GM23248 (cell line): ENCODE measurements at places on chromosomes 3 and 15. TPM values are rescaled to one million over a fixed set of nuclear protein-coding genes. Genes with fewer than 3 reads are reported as not detected.

- peak; percentile 50 for DNase-seq
Measured at GRCh38 chr3:20401253-20401652, 215.2 kb upstream of the SGO1 start.

DNA sequence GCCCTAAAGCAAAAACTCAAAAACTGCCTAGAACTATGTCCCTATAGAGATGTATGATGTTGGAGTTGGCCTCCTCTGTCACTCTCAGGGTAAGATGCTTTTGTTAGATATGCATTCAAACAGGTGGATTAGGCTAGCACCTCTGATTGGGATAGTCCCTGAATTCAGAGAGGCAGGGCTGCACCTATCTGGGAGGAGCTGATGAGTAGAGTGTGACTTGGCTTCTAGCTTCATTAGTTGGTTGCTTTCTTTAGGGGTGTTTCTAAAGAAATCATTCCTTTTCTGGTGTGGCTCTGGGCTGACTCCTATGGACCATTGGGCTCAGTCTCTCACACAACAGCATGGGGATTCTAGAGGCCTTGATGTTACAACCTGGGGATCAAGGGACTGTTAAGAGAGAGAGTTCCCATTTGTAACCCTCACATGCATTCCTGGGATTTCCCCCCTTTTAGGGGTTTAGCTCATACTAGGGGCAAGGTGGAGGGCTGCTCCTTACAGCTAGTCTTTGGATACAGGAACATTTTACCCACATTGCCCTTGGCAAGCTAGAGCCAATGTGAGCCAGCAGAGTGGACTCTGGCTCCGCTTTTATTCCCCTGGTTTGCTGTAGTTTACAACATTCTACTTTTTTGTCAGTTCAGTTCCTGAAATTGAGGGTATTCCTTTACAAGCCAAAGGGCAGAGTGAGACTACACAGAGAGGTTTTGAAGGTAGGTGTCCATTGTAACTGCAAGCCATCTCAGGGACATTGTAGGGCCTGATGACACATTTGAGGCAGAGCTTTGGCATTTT lies 7.5 kb downstream of the ZNF592 start:
- no peak for DNase-seq

DNA sequence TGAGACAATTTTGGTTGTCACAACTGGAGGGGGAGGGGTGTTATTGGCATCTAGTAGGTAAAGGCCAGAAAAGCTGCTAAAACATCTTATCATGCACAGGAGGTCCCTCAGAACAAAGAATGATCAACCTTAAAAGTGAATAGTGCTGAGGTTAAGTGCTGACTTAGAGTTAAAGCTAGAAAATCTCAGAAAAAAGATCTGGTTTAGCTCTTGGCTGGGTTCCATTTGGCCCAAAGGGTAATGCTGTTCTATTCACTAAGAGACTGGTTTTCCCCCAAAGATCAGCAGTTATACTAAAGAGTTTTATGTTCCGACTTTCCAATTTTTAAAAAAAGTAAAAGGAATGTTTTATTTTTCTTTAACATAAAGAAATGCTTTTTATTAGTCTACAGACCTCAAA lies 15.6 kb downstream of the DCBLD2 start:
- DNase-seq = peak; percentile 33

DNA sequence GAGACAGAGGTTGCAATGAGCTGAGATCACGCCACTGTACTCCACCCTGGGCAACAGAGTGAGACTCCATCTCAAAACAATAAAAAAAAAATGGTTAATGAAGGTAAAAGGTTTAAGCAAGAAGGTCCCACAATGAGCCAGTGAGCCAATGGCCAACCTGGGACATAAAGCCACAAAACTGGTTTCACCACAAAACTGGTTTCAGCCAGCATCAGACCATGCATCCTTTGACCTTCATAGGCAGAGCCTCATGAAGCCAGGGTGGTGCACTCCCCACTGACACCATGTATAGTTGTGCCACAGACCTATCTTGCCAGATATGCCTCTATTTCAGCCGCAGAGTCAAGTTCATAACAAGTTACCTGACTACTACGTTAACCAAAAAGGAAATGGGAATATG lies 41.9 kb downstream of the SCAP start:
- no peak for DNase-seq

DNA sequence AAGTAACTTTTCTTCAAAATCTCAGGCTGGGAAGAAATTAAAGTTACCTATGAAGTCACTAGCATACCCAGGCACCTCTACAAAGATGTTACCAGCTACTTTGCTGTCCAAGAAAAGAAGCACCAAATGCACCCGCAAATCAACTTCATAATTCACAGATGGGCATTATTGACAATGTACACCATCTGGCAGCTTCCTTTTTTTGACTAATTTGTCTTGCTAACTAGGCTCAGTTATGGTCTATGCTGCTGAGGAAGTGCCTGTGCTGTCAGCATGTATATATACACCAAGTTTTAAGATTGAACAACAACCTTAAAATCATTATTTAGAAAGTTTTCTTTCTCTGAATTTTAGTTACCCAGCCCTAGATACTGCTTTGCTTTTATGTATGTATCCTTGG lies 93.8 kb downstream of the NSUN3 start:
- DNase-seq = no peak

GRCh38 chr3:123586131-123586530 lies 1.3 kb upstream of the HACD2 start:
- DNase-seq = peak; percentile 70

DNA sequence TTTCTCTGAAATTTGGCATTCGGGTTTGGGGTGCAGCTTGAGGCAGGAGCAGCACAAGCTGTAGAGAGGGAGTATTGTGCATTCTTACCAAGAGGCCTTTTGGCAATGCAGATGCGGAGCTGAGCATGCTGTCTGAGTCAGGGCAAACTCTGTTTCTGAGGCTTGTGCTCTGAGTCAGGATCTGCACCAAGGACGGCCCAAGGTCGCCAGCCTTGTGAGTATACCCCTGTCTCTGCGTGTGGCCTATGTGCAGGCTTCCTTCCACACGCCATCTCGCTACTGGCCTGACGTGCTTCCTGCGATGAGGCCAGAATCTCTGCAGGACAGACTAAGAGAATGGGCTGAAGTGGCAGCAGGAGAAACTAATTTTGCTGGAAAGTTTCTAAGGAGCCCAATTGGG lies 83.8 kb upstream of the ROPN1 start:
- DNase-seq = peak; percentile 20

DNA sequence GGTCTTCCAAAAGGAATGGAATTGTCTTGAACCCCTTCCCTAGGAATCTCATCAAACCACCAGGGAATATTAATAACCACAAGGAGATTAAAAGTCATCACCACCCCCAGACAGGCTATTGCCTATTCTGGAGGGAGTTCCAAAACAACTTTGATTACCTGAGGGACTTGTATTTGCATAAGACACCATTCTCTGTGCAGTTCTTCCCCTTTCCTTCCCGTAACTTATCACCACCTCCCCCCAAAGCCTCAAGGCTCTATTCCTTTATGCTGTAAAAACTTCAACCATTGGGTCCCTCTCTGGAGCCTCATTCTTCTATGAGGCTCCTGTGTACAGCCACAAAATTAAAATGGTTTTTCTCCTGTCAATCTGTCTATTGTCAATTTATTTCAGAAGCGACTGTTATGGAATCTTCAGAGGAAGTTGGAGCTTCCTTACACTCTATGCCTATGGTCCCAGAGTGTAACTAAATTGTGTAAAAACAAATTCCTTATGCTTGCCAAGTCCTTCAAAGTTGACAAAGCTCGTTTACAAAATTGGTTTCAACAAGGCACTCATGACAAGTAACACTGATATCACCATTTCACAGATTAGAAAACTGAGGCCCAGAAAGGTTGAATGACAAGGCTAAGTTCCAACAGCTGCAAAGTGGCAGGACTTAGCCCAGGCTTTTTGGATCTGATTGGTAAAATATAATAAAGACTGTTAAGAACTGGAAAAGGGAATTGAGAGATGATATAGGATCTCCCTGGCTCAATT lies 68.3 kb upstream of the HERC1 start:
- DNase-seq = no peak

- no peak for DNase-seq
Measured at GRCh38 chr3:168888781-168889180, 774.7 kb downstream of the MECOM start.

DNA sequence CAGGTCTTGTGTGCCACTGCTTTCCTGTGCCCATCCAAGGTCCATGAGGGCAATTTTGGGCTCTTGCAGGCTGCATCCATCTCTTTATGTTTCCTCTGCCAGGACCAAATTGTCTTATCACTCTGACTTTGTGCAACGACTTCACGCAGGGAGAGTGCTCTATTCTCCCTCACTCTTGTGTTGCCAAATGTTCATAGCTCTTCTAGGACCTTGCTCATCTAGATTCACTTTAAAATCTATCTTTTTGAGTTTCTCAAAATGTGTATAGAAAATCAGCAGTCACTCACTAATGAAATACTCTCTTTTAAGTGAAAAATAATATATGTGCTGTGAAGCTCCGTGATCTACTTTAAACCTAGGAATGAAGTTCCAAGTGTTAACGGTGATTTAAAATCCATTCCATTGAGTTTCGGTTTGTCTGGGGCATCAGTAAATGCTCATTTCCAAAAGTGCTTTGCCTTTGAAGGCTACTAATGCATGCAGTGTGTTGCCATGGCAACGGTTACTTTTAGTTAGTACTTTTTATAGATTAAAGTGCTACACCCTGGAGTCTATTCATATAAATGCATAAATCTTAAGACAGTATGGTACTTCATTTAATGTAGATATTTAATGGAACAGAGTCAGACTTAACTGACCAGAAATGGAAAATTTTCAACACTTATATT lies 46.6 kb upstream of the GOLGA8J start:
- DNase-seq = peak; percentile 36

The LYZL4 gene
- not detected in 2 replicates for total RNA-seq

The CDC25A gene
- total RNA-seq = 4.3 and 4.6 TPM in 2 replicates

The IQCH gene
- total RNA-seq = 1.8 and 4.1 TPM in 2 replicates

The PPP1R14D gene
- not detected in 2 replicates for total RNA-seq
